Stimulated activated CD4-positive, alpha-beta T cell treated with anti-CD3 and anti-CD28 coated beads, TNF-alpha, amount 100 ng/mL, for 1 hour (primary cell): ENCODE measurements at places on chromosomes 16 and 17.

- DNase-seq = no peak
Measured at GRCh38 chr17:5838661-5839300, 231.4 kb upstream of the WSCD1 start.

DNA sequence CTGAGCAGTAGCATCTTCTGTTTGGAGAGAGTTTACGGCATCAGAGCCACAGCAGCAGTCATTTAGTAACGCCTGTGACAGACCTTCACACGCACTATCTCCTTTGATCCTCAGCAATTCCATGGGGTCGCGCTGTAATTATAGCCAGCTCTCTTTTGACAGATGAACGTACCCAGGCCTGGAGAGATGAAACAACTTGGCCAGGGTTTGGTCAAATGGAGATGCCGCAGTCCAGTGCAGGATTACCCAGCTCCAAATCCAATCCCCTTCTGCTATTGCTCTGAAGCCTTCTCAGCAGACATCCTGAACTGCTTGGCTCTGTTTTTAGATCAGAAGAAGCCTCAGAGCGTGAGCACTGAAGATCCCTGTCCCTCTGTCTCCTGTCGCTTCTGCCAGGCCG lies 83.9 kb downstream of the SOX9 start:
- DNase-seq = no peak

DNA sequence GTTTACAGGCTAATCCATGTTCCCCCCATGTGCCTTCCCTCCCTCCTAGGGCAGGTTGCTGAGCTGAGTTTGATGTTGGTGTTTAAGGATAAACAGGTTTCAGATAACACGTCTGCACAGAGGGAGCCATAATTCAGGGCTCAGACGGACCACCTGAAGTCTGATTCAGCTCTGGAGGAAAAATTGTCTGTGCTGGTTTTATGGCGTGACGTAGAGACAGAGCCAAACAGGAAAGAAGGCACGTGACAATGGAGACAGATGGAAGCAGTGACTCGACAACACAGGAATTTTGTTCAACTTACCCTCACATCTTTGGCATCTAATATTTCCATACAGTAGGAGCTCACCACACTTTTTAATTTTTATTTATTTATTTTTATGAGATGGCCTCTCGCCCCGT lies 10.7 kb upstream of the USP10 start:
- DNase-seq = no peak

DNA sequence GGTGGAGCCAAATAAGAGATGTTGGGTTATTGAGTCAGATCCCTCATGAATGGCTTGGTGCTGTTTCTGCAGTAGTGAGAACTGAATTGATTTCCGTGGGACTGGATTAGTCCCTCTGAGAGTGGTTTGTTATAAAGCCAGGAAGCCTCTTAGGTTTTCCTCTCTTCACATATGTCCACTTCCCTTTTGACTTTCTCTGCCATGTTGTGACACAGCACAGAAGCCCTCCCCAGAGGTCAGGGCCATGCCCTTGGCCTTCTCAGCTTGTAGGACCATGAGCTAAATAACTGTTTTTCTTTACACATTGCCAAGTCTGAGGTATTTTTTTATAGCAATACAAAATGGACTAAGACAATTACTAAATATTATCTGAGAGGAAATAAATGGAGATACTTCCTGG lies 10.3 kb upstream of the HAPSTR1 start:
- DNase-seq = no peak

DNA sequence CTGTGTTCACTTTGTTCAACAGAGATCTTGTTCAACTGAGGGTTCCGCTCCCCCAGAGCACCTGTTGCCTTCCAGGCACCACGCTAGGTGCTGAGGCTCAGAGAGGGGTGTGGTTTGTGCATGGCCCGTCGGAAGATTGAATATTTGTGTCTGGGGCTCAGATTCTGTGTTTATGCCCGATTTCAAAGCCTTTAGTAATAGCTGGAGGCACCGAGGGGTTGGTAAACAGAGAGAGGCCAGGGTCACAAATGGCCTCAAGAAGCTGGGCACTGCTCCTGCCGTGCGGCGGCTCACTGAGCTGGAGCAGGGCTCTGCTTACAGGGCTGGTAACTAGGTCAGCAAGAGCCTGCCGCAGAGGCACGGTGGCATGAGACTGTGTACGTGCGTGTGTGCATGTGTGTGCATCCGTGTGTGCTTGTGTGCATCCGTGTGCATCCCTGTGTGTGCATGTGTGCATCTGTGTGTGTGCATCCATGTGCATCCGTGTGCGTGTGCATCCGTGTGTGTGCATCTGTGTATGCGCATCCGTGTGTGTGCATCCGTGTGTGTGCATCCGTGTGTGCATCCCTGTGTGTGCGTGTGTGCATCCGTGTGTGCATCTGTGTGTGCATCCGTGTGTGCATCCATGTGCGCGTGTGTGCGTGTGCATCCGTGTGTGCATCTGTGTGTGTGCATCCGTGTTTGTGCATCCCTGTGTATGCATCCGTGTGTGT lies 5.4 kb downstream of the ITGAE start:
- DNase-seq = no peak

- no peak for DNase-seq
Measured at GRCh38 chr16:68190736-68191510, 45.0 kb downstream of the ESRP2 start.

- no peak for DNase-seq
Measured at GRCh38 chr17:2459917-2460271, 51.8 kb downstream of the METTL16 start.

DNA sequence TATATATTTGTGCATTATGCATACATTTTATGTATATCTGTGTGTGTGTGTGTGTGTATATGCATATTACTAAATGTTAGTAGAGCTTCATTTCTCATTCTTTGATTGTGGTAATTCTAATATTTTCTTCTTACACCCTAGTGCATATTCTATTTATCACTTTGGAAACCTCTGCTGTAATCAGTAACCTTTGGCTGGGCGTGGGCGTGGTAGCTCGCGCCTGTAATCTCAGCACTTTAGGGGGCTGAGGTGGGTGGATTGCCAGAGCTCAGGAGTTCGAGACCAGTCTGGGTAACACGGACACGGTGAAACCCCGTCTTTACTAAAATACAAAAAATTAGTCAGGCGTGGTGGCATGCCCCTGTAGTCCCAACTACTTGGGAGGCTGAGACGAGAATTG lies 26.9 kb downstream of the CPSF4L start:
- DNase-seq = no peak

DNA sequence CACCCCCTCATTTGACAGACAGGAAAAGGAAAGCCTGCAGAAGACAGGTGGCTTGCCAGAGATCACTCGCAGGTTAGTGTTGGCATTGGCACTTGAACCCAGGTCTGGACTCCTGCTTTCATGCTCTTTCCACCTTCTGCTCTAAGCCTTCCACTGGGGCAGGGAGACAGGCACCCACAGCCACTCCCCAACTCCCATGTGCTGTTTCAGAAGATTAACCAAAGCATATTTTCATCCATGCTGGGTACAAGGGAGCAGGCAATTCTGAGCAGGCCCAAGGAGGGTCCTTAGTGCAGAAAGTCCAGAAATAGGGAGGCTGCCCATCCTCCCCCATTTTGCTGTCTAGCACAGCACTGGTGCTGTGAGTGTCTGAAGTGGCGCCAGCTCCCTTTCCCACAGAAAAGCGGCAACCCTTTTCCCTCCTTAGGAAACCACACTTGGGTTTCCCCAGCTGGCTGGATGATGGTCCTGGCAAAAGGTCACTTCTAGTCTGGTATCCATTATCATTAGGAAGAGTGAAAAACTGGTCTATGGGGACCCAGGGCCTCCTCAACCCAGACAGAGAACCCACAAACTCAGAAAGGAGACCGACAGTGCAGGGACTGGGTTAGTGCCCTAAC lies 2.0 kb upstream of the CAVIN1 start:
- no peak for DNase-seq

- no peak for DNase-seq
Measured at GRCh38 chr17:8552577-8553320, 77.8 kb downstream of the MYH10 start.

- no peak for DNase-seq
Measured at GRCh38 chr17:16989230-16989952, 17.5 kb upstream of the TNFRSF13B start.

- DNase-seq = no peak
Measured at GRCh38 chr17:40350689-40351358, 13.7 kb downstream of the GJD3 start.

DNA sequence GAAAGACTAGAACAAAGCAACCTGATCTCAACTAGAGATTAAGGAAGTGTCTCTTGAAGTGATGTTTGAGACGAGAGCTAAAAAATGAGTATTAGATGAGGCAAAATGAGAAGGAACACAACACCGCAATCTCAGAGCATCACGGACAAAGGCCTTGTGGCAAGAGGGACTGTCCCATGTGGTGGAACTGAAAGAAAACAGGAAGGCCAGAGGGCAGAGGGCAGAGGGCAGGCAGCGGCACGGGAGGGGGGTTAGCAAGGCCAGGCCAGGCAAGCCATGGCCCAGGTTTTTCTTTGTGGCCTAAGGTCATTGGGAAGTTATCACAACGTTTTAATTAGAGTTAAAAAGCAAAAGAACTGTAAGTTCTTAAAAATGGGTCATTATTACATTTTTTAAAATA lies 22.5 kb downstream of the RPA1 start:
- no peak for DNase-seq

DNA sequence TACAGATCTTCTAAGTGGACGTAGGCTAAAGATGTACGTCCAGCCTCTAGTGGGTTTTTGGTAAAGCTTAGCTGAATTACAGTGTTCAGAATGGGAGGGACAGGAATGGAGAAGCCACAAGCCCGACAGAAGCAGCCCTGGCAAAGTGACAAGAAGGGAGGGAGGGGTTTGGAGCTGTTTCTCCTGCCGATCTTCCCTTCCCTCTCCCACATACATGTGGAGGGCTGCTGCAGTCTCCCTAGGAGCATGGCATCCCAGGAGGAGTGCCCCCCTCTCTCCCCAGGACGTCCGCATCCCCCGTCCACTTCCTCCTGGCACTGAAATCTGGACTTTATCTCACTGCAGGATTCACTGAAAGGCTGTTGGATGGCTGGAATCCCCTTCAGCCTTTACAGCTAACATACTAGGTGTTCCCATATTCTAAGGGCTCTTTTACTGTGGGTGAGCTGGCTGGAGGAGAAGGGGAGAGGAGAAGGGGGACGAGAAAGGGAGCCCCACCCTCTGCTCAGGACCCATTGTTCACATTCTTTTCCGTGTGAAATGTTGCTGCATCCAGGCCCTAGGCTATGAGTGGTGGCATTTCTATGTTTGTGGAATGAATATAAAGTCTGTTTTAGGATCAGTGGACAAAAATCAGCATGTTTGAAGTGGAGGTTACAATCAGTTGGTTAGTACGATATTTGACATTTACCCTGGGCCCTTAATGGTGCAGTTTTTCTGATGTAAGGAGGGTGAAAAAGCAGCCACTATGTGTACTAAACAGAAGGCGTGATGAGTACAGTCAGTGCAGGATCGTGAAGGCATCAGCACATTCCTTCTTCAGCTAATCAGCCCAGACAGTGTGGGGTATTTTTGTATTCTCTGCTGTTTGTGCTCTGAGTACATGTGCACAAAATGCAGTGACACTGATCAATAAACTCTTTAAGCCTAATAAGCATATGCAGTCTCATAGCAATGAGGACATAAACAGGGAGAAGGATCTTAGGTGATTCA lies 94.6 kb downstream of the SPECC1 start:
- DNase-seq = no peak

DNA sequence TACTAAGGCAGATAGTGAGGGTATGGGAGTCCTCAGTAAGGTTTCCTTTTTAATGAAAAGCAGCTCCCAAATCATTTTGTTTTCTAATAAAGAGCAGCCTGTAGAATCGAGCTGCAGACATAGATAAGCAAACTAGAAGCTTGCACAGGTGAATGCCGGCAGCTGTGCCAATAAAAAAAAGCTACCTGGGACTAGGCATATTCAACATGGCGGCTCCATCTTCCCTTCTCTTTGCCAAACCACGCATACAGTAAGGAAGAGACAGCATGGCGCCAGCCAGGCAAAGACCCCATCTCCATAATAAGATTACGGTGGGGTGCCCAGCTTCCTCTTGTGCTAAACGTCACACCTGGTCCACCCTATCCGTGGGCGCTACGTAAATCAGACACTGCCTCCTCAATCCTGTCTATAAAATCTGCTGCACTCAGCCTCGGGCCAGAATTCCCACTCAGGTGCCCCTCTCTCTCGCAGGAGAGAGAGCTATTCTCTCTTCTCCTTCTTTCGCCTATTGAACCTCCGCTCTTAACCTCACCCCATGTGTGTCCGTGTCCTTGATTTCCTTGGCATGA lies 92.7 kb upstream of the FA2H start:
- no peak for DNase-seq

- no peak for DNase-seq
Measured at GRCh38 chr16:57726433-57726947, 9.1 kb upstream of the KATNB1 start.

- DNase-seq = no peak
Measured at GRCh38 chr16:6131526-6132050, 1034.0 kb upstream of the EEF2KMT start.

DNA sequence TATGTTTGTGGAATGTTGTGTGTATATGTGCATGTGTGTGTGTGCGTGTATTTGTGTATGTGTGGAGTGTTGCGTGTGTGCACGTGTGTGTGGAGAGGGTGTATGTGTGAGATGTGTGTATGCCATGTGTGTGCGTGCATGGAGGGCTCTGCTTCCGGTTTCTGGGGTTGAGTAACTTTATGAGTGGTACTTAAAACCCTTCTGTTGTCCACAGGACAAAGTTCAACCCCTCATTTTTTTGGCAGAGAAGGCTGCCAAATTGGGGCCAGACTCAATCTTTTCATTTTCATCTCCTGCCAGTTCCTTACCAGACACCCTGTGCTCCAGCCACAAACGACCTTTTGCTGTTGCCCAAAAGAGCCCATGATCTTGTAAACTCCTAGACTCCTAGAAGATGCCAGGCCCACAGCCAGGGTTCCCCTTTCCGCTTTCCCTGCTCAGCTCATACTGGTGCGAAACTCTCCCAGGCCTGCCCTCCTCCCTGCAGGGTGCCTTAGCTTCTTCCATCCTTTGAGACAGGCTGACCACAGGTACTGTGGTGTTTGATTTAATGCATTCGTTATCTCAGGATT lies 100.2 kb downstream of the CMIP start:
- DNase-seq = no peak

DNA sequence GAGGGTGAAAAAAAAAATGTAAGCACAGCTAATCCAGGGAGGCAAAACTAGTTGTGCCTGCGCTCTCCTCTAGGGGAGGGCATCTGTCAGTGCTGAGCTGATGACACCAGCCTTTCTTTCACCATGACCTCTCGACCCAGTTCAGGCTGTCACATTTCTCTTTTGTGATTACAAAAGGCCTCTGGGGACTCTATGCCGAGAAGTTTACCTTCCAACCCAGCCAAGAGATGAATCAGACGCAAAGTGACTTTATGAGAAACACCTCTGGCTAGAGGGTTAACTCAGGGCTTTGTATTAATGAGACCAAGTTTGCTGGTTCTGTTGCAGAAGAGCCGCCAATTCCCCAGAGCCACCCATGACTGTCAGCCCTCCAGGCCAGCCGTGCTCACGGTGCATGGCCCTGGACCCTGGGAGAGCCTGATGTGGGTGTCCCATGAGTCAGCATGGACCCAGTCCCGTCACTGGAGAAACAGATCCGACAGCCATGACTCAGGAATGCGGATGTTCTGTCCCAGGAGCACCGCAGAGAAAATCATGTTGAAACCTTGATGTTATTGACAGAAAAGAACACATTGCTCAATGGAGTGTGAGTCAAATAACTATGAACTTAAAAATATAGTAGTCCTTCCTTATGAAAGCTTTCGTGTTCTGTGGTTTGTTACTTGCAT lies 437.2 kb downstream of the HS3ST3B1 start:
- no peak for DNase-seq
